NCI-H345 (cell line): ENCODE measurements at places on chromosomes 4 and X.

DNA sequence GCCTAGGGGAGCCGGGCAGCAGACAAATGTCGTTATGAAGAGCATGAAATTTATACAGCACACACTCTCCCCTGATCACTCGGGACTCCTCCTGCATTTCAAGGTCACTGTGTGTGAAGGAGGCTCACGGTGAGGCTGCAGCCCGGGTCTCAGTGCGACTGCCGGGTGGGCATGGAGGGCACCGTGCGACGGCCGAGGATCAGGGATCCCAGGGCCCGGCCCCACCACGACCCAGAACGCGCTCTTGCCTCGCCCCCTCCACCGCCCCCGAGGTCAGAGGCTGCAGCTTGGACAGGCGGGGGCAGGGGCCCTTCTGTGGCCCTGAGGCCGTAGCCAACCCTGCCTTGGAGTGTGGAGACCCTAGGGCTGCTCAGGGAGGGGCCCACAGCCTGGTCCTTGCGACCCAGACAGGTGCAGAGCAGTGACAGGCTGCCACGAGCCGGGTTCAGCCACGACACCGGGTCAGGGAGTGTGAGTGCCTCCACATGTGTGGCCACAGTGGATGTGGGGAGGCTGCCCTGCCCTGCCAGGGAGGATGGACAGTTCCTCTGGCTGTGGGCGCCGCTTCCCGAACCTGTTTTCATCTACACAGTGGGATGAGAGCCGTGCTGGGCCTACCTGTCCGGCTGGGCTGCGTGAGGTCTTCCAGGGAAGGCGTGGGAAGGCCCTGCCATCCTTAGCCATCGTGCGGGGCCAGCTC is 89.3 kb upstream of the NKX1-1 start:
- DNase-seq = no peak

DNA sequence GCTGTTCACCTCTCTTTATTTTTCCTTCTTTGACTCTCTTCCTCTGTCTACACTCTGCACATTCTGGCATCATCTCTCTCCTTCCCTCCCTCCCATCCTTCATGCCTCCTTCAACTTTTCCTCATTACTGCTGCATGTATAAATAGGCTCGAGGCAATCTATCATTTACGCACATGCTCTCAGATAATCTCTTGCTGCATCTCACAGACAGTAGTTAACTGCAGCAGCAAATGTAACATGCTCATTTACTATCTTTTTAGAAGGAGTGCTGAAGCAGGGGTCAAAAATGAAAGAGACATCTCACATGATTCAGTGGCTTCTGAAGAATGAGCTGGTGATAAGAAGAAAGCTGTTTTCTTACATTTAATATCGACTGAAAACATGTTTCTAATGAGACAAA is 127.7 kb downstream of the RASL11B start:
- DNase-seq = no peak

- peak; percentile 35 for DNase-seq
Measured at GRCh38 chrX:154371789-154372300, 2.6 kb downstream of the FLNA start.

GRCh38 chr4:152677117-152677516 is 2.7 kb downstream of the TMEM154 start:
- DNase-seq = no peak

- DNase-seq = no peak
Measured at GRCh38 chrX:66046612-66047235, 6.8 kb upstream of the VSIG4 start.

DNA sequence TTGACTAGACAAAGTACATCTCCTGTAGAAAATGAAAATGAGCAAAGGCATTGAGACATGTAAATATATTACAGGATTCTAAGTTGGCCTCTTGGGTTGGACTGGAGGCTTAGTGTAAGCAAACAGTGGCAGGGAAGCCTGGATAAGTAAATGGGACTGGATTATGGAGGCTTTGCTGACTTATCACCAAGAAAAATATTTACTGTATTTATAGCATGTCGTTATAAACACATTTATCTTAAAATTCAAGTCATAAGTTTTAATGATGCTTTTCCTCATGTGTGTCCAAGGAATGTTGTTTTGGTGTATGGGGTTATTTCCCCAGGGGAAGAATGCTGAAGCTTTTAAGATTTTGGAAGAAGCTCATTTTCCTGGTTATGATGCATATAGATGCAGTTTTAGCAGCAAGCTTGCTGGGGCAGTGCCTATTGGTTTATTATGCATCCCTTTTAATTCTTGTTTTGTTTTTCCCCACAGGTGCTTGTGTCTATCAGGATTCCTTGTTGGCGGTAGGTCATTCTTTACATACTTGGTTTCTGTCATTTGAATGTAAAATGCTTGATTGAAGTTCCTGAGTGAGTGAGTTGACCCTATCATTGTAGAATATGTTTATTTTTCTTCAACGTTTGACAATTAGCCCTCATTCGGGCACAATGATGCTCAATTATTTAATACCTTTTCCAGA is 8.5 kb downstream of the FRAS1 start:
- DNase-seq = no peak

DNA sequence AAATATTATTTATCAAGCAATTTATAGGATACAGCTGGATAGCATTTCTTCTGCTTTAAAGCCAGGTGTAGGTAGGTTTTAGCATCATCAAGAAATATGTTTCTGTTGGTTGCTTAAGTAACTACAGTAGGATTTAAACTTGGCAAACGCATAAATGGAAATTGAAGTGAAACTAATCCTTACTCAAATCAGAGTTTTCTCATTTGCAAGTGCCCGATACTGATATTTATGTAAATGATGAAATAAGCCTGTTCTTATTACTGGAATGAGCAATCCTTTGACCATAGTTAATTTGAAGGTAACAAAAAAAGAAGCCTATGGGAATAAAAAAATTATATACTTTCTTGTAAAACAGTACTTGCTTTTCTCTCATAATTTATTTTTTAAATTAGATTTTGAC is 23.2 kb upstream of the PIGA start:
- DNase-seq = no peak

DNA sequence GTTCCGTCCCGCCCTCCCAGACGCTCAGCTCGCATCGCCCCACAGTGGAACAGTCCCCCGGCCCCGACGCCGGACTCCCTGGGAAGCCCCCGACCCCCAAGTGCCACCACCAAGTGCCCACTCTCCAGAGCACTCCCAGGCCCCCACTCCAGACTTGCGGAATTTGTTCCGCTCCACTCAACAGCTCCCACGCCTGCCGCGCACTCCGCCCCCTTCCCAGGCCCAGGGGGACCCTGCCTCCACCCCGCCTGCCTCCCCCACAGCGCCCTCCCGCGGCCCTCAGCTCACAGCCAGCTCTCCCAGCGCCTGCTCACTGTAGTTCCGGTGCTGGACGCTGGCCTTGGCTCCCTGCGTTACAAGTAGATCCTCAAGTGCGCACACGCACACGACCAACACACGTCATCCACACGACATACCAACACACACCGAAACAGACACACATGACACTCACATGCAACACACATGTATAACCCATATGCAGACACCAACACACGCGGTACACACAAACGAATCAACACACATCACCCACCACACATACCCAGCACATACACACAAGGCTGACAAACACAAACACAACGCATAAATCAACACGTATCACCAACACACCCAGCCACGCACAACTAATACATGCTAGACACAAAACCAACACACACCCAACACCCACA is 8.0 kb downstream of the MSX1 start:
- DNase-seq = no peak
